ENCODE measurements at places on chromosomes 13 and 19.

DNA sequence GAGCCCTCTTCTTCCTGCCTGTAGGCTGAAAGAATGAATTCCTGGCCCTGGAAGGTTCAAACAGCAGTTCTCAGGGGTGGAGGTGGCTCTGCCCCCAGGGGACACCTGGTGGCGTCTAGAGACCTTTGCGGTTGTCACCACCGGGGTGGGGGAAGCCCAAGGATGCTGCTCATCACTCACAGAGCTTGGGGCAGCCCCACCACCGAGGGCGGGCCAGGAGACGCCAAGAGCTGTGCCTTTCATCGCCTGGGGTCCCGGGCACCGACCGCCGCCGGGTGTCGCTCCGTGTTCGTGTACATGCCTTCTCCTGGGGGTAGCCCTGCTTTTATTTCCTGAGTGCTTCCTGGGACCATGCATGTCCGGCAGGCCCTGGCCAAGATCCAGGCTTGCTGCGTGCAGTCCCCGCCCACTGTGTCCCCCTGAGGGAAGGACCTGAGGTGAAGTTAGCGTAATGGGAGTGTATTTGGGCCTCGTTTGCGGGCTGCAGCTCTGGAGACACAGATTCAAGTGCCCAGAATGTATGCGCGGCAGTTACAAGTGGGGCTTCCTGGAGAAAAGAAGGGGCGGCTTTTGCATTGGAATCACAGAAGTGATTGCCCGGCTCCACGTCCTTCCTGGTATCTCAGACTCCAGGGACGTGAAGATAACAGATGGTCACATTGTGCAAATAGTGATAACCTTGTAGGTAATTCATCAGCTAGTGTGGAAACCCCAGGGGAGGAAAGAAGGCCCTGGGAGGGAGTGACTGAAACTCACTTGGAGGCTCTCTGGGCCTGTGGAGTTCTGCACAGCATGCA lies 7.8 kb downstream of the DOT1L start:
- peak; percentile 44 for DNase-seq

DNA sequence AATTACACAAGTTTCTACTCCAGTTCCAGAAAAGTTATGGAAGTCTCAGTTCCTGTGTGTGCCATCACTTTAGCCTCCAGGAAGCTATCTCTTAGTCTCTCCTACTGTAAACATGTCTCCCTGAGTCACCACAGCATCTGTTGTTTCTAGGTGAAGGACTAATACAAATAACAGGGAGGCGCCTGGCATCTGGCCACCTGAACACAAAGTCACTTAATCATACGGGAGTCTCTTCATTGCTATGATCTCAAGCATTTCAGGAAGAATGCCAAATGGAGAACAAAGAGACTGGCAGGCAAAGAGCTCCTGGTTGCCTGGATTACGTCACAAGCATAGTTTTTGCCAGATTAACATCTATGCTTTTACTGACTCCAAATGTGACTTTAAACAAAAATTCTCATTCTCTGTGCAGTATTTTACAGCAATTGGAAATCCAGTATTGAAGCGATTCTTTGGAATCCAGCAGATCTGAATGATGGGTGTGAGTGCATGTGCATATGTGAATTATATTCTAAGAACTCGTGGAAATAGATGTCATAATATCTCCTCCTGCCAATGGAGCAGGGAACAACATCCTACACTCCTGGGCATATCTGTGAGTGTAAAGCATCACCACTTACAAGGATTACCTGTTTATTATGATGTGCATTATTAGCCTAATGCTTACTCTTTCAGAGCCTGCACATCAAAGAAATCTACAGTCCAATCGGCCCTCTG lies 572.8 kb downstream of the PCDH9 start:
- DNase-seq = no peak

- DNase-seq = no peak
These were observed 49.6 kb upstream of the NFIC start for GRCh38 chr19:3316659-3317207.

DNA sequence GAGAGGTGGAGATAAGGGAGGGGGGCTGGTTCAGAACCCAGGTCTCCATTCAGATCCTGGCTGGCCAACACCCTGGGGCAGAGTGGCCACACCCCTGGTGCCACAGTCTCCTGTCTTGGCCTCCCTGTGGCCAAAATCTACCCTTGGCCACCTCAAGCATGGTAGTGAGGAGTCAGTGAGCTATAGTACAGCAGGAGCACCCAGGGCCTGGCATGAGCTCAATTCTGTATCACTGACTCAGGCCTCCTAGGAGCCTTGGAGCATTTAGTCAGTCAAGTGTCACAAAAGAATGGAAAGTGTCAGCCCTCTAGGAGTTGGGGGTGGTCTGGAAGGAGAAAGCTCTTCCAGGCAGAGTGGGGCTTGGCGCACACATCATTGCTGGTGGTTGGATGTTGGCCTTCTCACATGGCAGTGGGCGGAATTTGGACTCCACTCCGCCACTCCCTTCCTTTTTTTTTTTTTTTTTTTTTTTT lies 6.6 kb upstream of the CD79A start:
- peak; percentile 26 for DNase-seq

DNA sequence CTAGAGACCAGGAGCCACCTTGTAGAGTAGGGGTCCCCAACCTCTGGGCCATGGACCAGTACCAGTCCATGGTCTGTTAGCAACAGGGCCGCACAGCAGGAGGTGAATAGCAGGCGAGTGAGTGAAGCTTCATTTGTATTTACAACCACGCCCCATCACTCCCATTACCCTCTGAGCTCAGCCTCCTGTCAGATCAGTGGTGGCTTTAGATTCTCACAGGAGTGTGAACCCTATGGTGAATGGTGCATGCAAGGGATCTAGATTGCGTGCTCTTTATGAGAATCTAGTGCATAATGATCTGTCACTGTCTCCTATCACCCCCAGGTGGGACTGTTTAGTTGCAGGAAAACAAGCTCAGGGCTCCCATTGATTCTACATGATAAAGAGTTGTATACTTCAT lies 303.6 kb downstream of the KCNRG start:
- peak; percentile 49 for DNase-seq

- no peak for DNase-seq
These were observed 30.9 kb upstream of the MED4 start for GRCh38 chr13:48125794-48126228.

DNA sequence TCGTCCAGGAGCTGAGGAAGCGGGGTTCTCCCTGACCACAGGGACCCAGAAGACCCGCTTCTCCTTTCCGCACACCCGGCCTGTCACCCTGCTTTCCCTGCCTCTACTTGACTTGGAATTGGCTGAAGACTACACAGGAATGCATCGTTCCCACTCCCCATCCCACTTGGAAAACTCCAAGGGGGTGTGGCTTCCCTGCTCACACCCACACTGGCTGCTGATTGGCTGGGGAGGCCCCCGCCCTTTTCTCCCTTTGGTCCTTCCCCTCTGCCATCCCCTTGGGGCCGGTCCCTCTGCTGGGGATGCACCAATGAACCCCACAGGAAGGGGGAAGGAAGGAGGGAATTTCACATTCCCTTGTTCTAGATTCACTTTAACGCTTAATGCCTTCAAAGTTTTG lies 18.9 kb downstream of the VASP start:
- DNase-seq = peak; percentile 40

- DNase-seq = no peak
These were observed 101.3 kb downstream of the B3GLCT start for GRCh38 chr13:31301119-31301518.

GRCh38 chr13:75469047-75469446 lies 12.9 kb downstream of the TBC1D4 start:
- DNase-seq = no peak

DNA sequence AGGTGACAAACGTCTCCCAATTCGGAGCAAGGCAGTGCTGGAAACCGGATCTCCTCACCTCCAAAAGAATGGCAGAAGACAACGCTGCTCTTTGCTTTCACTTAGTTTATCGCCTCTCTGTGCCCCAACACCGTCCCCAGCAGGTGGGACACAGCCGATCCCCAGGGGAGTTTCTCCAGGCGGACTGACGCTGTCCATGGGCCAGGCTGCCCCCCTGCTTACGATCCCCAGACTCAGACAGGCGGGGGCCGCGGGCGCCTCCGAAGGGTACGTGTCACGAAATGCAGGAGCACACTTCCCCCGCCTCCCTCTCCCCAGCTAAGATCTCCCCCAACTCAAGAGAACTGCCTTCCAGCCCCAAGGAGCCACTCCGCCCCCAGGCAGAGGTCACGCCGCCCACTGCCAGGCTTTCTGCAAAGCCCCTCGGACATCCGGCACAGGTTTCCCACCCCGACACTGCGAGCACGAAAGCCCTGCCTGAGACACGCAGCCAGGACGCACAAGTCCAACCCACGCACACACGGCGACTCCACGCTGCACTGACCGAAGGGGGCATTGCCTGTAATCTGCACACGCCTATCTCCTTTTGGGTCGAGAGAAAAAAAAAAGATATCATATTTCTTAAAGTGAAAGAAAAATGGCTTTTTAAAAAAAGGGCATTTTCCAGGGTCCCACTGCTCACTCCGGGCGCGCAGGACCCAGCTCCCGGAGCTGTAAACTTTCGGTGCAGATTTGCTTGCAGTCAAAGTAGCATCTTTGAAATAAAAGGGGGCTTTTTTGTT lies 2.0 kb downstream of the SPRY2 start:
- peak; percentile 18 for DNase-seq

DNA sequence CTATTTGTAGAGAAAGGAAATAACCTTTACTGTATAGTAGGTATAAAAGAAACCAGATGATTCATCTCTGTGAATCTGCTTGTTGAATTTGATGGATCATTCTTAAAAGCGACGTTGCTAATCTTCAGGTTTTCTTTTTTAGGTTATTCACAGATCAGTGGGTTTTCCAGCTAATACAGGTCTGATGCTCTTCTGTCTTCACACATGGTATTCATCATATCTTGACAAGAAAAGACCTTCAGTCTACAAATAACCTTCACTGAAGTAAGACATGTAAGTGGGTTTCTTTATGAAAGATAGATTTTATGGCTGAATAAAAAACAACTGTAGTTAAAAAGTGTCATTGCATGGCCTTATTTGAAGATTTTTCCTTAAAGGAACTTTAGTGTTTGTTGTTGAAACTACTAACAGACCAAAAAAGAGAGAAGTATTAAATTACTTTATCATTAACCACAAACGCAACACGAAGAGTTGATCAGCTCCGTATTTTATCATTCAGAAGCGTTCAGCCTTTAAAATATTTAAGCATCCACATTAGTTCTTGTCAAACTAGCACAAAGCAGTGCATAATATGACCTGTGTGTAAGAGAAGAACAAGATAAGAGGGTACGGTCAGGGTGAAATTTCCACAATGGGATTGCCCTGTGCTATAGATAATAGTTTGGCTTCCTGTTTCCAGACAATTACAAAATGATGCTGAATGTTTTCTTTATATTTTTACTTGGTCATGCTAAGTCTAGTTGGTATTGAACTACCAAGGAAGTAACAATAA lies 299.5 kb downstream of the MZT1 start:
- DNase-seq = no peak

DNA sequence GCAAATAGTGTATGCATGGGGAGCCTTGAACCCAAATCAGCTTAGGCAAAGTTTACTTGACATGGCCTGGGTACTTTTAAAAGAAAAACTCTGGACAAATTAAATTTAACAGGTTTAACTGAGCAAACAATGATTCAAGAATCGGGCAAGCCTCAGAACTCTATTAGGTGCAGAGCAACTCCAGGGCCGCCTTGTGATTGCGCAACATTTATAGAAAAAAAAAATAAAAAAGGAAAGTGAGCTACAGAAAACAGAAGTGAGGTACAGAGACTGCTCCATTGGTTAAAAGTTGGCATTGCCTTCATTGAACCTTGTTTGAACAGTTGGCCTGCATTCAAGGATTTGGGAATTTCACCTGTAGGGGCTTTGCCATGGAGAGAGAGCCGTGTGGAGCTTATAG lies 421.0 kb upstream of the TSHZ3 start:
- no peak for DNase-seq

DNA sequence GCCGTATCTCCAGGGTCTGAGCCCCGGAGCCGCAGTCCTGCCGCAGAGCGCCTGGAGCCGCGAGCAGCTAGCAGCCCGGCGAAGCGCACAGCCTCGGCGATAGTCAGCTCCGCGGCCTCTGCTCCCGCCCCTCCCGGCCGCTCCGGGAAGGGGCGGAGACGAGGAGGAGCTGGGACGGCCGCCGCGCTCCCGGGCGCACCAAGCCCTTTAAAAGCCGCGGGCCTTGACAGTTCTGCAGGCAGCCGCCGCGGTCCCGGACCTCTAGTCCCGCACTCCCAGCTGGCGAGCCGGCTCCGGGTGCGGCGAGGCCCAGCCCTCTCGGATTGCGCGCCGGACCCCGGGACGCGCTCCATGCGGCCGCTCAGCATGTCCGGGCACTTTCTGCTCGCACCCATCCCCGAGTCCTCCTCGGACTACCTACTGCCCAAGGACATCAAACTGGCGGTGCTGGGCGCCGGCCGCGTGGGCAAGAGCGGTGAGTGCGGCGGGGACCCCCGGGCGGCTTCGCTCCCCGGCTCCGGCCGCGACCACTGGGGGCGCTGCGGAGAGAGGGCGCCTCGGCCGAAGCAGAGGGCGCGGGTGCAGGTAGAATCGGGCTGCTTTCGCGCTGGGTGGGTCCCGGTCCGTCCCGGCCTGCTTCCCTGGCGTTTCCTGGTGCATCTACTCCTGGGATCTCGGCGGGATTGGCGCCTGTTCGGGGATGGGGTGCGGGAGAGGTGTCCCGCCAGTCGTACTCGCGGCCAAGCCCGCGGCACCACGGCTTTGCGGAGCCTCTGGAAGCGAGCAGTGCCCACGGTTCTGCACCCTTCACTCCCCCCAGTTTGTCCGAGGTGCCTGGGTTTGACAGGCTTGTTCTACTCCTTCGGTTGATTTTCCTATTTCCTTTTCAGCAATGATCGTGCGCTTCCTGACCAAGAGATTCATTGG lies at the start of gene RASL11A:
RASL11A (plus strand) TSS at position 237 of the 927 bp plus-strand sequence; CDS start at position 352, 115 bp downstream.
- peak; percentile 69 for DNase-seq

DNA sequence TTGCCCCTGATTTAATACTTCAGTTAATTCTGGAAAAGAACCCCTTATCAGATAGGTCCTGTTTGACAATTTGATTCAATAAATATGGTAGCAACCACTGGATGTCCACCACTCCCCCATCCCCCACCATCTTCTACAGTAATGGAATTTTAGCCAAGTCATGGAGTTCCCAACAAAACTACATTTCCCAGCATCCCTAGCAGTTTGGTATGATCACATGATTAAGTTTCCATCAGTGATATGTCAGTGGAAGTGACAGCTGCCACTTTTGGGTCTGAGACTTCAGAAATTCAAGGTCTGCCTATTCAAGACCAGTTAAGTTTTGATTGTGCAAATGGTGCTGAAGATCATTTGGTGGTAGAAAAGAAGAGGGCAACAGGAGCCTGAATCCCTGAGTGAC lies 85.5 kb downstream of the CACNA1A start:
- no peak for DNase-seq

DNA sequence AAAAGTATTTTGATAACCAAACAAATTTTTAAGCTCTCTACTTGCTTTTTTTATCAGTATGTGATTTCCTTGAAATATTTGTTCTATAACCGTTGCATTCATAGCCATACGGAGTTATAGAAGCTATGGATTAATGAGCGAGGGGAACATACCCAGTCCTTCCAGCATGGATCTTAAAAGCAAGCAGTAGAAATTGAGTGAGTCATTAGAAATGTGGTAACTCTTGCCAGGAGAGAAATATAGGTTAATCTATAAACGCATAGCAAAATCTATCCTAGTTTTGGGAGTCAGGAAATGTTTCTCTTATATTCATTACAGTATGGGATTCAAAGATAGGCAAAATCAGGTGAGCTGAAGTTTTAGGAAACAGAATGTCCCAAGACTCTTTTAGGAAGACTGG lies 507.4 kb downstream of the DACH1 start:
- DNase-seq = no peak

Data from DND-41 (cell line).